Stimulated activated CD4-positive, alpha-beta T cell treated with anti-CD3 and anti-CD28 coated beads, Interleukin-4, amount 100 ng/mL, for 4 hours (primary cell): ENCODE measurements at places on chromosomes 4 and X.

DNA sequence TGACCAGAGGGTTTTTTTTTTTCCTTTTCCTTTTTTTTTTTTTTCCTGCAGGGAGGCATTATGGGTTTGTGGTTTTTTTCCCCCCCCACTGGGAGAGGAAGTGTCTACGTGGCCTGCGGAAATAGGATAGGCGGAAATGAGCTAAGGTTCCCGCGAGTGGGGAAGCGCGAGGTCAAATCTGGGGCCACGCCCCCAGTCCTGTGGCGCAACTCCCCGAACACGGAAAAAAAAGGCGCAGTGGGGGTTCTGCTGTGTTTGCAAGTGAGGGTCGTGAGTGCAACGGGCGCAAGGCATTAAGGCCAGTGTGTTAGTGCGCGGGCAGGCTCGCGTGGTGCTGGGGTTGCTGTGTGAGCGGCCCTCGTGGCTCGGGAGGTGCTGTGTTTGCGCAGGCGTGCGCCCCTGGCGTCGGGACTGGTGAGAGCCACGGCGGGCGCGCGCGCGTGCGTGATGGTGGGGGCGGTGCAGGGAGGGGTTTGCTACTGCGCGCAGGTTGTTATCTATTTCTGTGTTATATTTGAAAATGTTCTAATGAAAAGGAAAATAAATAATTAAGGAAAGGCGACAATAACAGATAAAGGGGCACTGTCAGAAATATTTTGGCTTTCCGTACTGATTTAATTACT lies 685 bp upstream of the MORF4L2 start:
- DNase-seq = peak; percentile 84

DNA sequence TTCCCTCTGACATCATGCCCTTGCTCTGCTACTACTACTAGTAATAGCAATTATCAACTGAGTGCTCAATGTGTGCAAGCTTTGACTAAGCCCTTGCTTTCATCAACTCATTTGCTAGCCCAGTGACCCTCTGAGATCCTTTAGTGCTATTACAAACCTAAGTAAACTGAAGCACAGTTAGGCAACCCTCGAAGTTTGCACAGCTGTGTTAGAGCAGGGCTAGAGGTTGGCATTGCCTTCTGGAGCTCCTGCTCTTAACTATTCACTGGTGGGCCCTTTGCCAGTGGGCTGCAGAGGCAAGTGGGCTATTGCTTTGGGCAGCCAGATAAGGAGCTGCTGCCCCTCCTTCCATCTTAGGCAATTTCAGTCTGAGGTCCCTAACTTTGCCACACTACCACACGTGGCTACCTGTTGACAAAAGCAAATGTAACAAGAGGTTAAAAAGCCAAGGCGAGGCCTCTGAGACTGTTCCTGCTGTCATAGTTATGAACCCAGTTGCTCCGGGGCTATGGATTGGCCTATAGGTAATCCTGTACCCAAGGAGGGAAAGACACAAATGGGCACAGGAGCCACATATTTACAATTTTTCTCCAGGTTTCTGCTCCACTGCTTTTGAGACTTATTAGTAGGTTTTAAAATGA lies 41.5 kb upstream of the ANKRD50 start:
- DNase-seq = no peak

GRCh38 chr4:3489451-3489962 lies 26.4 kb downstream of the DOK7 start:
- no peak for DNase-seq

- DNase-seq = no peak
Observed at GRCh38 chr4:145859426-145859825, 79.2 kb downstream of the ZNF827 start.

DNA sequence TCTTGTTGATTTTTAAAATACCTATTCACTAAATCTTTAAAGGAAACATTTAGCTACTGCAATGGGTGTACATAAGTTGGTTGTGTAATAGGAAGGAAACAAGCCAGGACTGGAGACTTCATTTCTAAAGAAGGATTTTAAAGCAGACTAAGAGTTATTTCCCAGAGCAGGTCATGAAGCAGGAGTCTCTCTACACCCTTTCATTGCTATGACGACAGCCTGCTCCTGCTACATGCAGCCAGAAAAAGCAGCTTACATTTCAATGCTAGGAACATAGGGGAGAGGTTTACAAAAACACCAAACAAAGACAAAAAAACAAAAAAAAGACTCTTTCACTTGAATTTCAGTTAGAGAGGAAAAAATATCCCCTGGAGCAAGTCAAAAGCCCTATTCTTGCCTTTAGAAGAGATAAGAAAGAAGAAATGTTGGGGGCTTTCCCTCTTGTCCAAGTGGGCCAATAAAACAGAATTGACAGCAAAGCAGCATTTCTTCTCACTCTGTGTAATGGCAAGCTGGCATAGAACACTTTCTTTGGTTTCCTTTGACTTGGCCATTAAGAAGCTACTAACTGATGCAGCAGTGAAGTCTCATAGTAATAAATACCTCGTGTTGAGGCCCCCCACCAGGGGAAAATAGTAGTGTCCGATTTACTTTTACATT lies 3.4 kb downstream of the SPARCL1 start:
- no peak for DNase-seq

DNA sequence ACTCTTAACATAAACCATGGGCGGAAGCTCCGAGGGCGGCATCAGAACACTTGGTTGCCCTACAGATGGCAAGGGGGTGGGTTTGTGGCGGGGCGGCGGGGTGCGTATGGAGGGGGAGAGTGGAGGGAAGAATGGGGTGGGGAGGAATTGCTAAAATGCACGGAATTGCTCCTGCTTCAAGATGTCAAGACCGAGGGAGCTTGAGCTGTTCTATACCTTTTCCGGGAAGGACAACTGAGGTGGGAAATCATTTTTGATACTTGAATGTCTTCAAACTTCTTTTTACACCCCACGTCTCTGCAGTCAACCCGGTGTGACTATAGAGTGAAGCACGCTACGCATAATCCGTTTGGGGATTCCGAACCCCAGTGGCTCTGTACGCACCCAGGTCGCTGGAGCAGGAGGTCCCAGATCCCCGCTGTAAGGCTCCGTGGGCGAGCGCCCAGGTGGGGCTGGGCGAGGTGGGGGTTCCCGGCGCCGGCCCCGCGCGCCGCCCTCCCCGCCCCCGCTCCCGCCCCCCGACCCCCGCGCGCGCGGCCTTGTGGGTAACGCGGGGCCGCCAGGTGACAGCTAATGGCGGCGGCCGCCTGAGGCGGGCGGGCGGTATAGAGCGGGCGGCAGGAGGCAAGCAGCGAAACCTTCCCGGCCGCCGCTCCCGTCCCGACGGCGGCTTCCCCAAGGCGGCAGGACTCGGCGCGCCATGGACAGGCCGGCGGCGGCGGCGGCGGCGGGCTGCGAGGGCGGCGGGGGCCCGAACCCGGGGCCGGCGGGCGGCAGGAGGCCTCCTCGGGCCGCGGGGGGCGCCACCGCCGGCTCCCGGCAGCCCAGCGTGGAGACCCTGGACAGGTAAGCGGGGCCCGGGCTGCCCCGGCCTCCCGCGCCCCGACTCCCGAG lies at the start of gene MTMR1:
TSS of gene MTMR1 (plus strand) at position 566 of the 894 bp plus-strand sequence. CDS start at position 701, 135 bp downstream.
- peak; percentile 64 for DNase-seq

GRCh38 chrX:108036298-108036973 lies 8.4 kb upstream of the VSIG1 start:
- DNase-seq = no peak

DNA sequence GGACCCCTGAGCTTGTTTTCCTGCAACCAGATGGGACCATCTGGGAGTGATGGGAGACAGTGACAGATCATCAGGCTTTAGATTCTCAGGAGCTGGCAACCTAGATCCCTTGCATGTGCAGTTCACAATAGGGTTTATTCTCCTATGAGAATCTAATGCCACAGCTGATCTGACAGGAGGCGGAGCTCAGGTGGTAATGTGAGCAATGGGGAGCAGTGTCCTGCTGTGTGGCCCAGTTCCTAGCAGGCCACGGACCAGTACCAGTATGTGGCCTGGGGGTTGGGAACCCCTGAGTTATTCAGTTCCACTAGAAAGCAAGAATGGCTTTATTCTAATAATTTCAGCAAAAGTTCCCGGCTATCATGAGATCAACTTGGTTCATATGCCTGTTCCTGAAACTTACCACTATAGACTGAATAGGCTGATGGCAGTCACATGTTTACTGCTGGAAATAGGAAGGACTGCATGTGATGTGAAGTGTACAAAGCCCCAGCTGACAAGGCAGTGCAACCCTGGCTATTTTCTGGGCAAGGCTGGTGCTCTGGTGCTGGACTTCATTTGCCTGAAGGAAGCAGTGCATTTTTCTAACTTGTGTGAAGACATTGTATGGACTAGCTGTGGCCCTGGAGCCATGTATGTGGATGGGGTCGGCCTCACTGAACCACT lies 107.2 kb downstream of the SPRY1 start:
- no peak for DNase-seq

DNA sequence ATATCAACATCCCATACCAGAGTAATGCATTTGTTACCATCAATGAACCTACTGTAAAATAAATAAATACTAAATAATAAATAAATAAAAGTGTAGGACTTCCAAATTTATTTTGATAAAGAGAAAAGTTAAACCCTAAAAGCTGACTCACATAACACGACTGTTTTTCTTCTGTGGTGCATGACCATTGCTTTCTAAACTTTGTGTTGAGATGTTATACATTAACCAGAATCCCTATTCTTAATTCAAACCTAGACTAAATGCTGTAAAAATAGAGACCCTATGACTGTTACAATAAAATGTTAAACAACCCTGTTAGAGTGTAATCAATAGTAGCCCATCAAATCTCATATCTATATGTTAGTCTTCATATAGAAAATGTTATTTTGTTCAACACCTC lies 20.9 kb upstream of the PRMT9 start:
- no peak for DNase-seq

DNA sequence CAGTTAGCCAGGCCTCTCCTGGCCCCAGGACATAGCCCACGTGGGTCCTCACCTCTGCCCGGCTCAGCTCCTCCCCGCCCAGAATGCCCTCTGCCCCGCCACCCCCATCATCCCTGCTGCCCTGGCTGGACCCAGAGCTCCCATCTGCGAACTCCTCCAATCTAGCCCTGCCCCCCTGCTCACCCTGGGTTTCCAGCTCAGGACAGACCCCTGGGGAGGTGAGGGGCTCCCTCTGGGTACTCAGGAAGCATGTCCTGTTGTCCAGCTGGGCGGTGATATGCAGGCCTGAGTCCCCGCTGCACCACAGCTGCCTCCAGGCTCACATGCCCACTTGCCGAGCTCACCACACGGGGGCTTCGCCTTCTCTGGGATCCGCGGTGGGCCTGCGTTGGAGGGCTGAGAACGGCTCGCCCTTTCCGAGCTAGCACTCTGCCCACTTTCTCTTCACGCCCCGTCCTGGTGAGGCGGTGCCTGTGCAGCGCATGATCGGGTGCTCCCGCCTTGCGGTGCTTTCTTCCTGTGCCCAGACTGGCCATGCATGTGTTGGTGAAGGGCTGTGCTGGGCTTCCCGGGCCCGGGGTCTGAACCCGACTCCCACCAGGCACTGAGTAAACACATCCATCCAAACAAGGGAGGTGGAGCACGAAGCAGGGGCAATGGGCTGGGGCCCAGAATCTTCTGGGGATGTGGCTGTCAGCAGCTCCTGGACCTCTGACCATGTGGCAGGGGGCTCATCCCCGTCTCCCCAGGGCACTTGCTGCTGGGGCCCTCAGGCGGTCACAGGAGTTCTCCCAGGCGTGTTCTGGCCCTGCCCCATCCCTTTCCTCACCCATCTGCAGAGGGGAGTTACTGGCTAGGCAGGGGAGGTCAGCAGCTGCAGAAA lies 74.3 kb downstream of the RGS12 start:
- DNase-seq = no peak

DNA sequence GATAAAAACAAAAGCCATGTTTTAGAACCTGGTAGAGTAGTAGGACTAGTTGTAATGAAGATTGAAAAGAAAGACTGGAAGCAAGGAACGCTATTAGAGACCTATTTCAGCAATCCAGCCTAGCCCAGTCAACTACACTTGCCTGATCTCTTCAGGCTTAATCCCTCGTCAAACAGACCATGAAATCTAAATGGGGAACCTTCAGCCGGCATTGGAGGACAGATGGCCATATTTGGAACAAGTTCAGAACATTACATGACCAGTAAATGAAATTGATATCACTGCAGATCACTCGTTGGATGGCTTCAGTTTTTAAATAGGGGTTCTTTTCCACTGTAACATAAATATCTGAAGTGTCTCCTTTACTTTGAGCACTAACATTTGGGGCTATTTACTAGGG lies 84.8 kb upstream of the WDR44 start:
- no peak for DNase-seq

GRCh38 chr4:26032630-26033317 lies 118.8 kb downstream of the SMIM20 start:
- DNase-seq = no peak

DNA sequence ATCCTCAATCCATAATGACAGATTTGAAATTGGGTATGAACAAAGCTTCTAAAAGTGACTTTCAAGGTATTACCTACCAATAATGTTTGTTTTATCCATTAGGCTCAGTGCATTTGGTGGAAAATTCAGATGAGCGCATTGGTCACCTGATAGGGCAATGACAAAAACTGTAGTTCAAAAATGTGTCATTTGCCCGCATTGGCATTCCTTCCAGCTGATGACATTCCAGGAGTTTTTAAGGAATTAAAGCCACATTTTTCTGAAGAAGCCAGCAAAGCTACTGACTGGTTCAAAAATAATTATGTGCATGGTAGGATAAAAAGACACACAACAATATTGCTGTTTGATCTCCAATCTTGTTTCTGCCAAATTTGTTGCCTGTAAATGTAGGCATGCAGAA lies 473.4 kb upstream of the CPEB2 start:
- no peak for DNase-seq

GRCh38 chr4:86569103-86569870 lies 24.8 kb upstream of the PTPN13 start:
- no peak for DNase-seq

DNA sequence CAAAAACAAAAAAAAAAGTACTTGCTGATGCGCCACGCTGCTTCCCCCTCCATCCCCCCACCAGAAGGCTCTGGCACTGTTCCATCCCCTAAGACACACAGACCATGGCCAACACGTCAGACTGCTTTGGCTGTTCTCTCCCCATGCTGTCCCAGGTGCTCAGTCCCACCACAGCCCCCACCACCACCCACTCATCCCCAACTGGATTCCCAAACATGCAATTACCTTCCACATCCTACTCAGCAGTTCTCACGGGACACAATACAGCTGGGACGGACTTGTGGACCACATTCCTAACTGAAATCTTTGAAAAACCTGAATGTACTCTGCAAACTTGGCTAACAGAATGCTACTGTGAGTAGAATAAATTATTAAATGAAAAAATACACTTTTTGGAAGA lies 8.6 kb downstream of the FAT1 start:
- no peak for DNase-seq

GRCh38 chr4:1609901-1610790 lies 74.0 kb downstream of the FAM53A start:
- no peak for DNase-seq

DNA sequence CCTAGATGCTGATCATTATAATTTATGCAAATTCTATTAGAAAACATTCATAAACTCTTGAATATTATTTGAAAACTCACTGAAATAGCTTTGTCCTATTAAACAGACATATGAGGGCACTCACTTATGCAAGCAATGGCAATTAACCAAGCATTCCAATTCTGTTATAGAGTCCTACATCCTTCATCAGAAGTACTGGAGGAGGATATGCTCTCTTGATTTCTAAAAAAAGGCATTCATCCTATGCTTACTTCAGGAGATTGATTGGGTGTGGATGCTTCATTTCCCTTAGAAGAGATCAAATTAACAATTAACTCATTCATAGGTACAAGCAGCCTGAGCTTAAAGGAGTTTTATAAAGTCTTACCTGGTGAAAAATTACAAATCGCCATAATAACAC lies 1317.2 kb downstream of the PCDH7 start:
- DNase-seq = no peak

- no peak for DNase-seq
Observed at GRCh38 chrX:57964975-57965374, 54.7 kb upstream of the ZXDA start.
